ENCODE measurements at places on chromosomes 16 and 17.

DNA sequence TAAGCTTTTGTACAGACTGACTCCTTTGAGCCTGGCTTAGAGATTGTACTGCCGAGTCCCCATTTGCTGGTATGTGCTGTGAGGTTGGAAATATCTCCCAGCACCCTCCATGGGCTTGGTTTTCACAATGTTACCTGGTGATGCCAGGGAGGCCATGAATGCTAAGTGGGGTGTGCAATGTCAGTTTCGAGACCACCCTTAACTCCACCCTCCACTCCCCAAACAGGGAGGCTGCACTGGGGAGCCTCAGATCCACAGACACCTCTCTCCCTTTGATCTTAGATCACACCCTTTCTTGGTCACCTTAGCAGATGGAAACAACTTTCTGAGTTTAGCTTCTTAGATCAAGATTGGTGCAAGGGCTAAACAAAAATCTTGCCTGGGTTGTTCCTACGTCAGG is 28.6 kb upstream of the PIK3R6 start:
- DNase-seq: no peak

- DNase-seq: no peak
Observed at GRCh38 chr17:72887322-72887721, 205.2 kb downstream of the SLC39A11 start.

DNA sequence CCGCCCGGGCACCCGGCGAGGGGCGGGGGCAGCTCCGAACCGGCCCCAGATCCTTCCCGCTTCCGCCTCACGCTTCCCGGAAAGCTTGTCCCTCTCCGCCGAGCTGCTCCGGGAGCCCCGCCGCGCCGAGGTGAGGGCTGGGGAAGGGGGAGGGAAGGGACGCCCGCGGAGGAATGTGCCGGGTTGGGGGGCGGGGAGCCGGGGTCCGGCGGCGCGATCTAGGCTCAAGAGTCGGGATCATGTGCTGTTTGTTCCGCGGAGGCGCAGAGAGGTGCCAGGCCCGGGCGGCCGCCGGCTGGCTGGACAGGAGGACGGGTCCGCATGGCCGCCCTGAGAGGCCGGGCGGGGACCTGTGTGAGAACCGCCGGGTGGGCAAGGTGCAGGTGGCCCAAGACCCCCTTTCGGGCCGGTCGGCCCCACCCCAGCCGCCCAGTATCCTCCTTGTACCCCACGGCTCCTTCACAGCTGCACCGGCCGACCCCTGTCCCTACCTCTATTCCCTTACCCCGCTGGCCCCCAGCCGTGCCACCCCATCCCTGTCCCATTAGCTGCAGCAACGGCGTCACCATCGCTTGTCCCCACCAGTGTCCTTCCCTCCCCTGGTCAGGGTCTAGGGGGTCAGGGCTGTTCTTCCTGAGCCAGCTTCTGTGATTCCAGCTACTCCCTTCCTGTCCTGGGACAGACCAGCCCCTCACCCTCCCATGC is 429 bp downstream of the KIF1C start:
- DNase-seq: no peak

- peak; percentile 40 for DNase-seq
Observed at GRCh38 chr16:8972843-8973586, 9.3 kb upstream of the USP7 start.

Data from GM04504 (cell line).